Posterior cingulate gyrus (tissue), 11 donors: ENCODE measurements at places on chromosomes 6 and 20.

- DNase-seq, result no peak
Observed at GRCh38 chr6:135675862-135676261, 175.6 kb upstream of the PDE7B start.

- no peak for DNase-seq
Observed at GRCh38 chr6:117265410-117266256, at the start of gene VGLL2. TSS of gene VGLL2 (plus strand) at chr6:117265558. CDS start at chr6:117265764, 206 bp downstream.

- DNase-seq, result no peak
Observed at GRCh38 chr6:157271911-157272310, 51.4 kb downstream of the TMEM242 start.

DNA sequence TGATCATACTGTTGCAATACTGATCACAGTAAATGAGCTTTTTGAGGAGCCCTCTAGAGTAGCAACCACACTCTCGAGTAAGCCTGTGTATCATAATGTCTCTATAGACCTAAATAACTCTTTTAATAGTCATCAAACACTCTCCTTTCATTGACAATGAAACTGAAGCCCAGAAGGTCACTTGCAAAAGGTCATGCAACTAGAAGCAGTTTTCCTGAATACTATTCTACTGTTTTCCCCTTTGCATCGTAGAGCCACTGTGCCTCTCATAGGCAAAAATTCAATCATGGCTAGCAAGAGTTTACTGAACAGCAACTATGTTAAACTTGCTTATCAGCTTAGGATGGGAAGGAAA lies 105.3 kb downstream of the HIVEP2 start:
- no peak for DNase-seq

GRCh38 chr20:33046412-33046811 lies 7.3 kb upstream of the BPIFB3 start:
- no peak for DNase-seq

- DNase-seq, result no peak
Observed at GRCh38 chr6:138339024-138339423, 38.7 kb upstream of the SMIM28 start.

GRCh38 chr20:37649017-37649416 lies 44.8 kb upstream of the CTNNBL1 start:
- no peak for DNase-seq

GRCh38 chr20:41344477-41344876 lies 3.9 kb downstream of the LPIN3 start:
- DNase-seq, result no peak

DNA sequence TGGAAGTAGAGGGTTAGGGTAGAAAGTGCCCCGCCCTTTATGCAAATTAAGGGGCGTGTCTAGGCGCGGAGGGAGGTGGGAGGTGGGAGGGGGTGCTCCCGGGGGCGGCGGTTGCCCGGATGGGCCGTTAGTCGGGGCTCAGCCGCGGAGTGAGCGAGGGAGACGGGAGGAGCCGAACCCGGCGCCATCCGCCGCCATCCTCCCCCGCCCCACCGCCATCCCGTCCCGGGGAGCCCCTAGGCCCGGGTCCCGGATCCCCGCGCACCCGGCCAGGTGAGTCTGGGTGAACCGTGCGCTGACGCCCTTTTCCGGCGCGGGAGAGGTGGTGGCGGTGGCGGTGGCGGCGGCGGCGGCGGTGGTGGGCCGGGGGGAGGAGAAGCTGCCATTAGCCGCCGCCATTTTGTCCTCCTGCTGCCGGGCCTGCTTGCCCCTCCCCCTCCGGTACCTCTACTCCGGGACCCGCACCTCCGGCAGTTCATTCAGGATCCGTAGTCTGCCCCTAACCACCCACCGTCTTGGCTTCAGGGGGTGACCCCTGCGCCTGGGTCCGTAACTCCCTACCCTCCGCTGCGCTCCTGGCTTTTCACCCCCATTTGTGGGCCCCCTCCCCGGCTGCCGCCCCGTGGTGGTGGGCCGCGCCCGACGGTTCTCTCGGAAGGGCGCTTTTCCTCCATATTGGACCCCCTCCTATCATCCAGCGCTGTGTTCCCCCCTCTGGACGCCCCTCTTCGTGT lies at the start of gene PRRC2A:
PRRC2A (plus strand) TSS at position 130 of the 734 bp plus-strand sequence. CDS start 2,075 bp downstream, outside the sequence.
- no peak for DNase-seq

GRCh38 chr20:20664795-20665589 lies 47.5 kb downstream of the RALGAPA2 start:
- DNase-seq, result no peak

- peak; percentile 20 for DNase-seq
Observed at GRCh38 chr20:57658833-57659516, 38.7 kb upstream of the ZBP1 start.

DNA sequence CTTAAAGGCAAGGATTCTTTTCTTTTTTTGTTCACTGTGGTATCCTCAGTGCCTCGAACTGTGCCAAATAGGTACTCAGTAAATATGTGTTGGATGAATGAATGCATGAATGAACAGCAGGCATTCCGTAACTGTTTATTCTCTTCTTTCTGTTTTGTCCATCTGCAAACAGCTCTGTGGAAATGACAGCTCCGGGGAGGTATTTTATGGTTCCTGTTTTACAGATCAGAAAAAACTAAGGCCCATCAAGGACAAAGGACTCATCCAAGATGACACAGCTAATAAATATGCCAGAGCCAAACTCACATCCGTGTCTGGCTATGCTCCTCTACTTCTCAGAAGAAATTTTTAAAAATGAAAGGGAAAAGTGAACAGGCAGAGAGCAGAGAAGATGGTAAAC lies 21.0 kb downstream of the JPH2 start:
- no peak for DNase-seq

- DNase-seq, result no peak
Observed at GRCh38 chr6:158516098-158516497, 43.8 kb upstream of the TMEM181 start.

GRCh38 chr6:47832386-47833100 lies 50.7 kb downstream of the OPN5 start:
- no peak for DNase-seq

DNA sequence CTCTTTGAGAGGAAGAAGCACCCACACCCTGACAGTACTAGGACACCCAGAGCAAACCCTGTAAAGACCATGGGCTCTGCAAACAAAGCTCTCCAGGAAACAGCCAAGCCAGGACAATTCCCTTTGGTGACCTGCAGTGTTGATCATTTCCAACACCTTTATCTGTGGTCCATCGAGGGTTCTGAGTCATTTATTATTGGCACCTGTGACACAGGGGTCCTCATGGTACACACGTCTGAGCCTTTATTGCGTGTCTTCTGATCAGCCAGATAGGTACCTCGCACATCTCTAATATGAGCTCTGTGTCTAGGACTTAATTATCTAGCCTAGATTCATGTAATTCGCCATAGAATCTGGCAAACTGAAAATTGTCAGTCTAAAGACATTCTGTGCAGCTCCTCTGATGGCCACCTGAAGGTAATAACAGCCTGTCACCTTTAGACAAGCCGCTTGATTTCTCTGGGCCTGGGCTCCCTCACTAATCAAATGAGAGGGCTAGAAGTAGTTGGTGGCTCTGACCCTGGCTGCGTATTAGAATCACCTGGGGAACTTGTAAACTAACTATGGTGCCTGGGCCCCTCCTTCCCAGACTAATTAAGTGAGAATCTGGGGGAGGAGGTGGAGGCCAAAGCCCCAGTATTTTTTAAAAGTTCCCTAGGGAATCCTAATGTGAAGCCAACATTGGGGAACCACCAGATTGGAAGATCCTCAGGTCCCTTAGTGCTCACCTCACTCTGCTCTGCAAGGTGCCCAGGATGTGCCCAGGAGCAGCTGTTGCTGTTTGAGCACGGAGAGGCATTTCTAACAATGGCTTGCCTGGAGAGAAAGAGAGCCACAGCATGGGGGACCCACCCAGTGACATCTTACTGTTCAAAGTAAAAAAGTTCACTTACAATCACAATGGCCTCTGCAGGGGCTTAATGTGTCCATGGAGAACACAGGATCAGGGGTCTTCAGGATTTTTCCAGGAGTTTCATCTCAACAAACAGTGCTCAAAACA lies 122.0 kb upstream of the ARID1B start:
- no peak for DNase-seq

DNA sequence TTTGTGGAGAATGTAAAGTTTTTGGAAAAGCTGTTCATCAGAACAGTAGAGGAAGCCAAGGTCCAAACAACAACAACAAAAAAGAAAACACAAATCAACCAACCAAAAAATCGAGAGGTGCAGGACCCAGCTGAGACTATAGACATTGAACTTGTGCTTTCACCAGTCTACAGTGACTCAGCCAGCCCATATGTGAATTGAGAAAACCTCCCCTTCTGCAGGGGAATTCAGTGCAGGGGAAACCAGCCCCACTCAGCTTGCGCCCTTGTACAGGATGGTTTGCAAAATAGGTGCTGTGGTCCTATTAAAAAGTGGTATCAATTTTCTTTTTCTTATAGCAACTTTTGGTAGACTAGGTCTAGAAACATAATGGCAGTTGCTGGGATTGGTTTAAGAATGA lies 21.3 kb downstream of the MLIP start:
- no peak for DNase-seq

- DNase-seq, result no peak
Observed at GRCh38 chr6:50097966-50098640, 48.4 kb upstream of the DEFB112 start.

DNA sequence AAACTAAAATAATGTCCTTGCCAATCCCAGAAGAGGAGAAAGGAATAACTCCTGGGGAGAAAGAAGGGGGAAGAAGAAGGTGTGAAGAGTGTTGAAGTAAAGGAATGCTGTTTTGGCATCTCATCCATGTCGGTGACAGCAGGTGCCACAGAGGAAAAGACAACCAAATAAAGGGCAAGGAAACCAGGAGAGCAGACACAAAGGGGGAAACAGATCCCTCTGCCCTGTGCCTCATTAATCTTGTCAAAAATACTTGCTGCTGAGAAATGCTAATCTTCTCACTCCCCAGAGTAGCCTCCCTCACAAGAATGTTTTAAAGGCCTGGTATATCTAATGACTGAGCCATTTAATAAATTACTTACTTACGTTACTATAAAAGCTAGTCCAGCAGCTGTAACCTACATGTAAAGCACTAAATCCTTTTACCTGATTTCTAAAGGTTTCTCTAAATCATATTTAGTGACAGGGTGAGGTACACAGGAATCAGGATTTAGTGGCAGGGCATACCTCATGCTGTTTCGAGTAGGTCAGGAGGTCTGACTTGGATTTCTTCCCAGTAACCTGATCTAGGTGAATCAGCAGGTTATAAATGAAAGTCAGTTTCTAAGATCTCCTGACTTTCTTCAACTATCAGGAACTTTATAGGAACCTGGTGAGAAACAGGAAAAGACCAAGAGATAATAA lies 377.1 kb downstream of the CENPW start:
- no peak for DNase-seq

DNA sequence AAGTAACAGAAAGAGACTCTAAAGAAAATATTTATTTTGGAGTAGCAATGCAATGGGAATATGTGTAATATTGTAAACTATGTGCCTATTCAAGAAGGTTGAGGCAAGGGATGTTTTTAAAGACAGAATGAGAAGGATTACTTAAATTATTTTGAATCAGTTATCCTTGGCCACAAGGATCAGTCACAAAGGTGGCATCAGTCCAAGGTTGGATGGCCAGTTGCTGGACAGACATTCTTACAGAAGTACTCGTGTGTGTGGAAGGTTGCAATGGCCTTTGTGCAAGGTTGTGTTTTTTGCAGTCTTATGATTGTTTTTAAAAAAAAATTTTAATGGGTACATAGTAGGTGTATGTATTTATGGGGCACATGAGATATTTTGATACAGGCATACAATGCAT lies 2.0 kb downstream of the QRSL1 start:
- DNase-seq, result no peak

GRCh38 chr6:32088487-32089049 lies 20.6 kb downstream of the TNXB start:
- no peak for DNase-seq

GRCh38 chr6:147418523-147418922 lies 90.0 kb upstream of the SAMD5 start:
- no peak for DNase-seq

DNA sequence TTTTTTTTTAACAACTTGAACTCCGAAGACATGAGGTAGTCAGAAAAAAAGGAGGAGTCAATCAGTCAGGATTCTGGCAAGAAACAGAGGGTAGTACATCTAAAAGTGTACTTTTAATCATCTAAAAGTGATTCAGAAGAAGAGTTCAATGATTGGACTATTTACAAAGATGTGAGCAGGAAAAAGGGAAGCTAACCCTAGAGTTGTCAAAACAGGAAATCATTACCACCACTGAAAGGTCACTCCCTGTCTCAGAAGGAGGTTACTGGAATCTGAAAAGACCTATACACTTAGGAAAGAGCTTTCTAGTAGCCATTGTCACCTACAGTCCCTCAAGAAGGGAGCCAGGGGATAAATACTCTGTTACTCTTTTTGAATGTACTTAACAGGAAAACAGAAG lies 16.7 kb upstream of the LMBRD1 start:
- DNase-seq, result no peak

DNA sequence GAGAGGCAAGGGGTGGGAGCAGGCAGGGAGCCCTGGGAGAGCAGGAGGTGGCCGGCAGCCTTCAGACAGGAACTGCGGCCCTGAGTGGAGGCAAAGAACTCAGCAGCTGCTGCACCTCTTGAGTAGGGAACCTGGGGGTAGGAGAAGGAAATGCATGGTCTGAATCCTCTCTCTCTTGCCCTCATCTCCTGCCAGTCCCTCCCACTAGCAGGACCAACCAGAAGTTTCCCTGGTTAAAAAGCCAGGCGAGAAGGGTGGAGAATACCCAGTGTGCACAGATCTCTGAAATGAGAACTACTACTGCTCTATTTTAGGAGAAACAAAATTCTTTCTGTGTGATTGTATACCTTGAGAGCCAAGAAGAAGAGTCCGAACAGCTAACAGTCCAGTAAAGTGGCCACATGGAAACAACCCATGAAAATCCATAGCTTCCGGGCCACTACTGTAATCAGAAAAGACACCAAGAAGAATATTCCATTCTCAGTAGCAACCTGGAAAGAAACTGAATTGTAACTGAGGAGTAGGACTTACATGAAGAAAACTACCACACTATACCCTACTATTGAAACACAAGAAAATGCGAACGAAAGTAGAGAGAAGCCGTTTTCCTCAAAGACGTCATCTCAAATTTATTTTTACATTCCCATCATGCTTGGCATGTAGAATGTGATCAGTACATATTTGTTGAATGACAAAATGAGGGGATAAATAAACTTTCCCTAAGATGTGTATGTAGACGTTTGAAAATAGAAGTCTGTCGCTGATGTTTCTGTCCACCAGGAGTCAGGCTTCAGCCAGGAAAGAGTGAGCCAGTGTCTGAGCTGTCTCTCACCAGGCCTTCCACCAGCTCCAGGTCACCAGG lies 25.6 kb downstream of the WRNIP1 start:
- peak; percentile 62 for DNase-seq

DNA sequence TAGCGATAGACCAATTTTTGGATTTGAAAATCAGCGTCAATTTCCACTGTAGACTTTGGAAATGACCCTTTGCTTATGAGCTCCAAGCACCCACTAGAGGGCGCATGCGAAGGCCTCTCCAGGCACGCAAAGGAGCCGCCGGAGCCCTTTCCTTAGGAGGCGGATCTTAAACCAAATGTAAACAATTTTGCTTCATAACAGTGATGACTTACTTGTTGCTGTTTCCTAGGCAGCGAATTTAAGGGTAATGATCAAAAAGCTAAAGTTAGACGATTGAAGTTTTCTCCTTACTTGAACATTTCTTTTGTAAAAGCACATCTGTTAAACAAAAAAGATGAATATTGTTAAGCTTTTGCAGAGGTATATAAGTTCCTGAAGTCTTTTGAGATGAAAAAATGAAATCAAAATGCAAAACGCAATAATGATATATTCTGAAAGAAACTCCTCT lies 29.2 kb upstream of the EXOC2 start:
- DNase-seq, result peak; percentile 78

GRCh38 chr6:26249957-26250697 lies 114.9 kb upstream of the BTN3A2 start:
- no peak for DNase-seq

GRCh38 chr6:92274588-92274987 lies 1144.8 kb downstream of the EPHA7 start:
- no peak for DNase-seq
